ENCODE measurements at places on chromosomes 1 and 21.

- DNase-seq, result no peak
Observed at GRCh38 chr1:205256951-205257625, 29.3 kb downstream of the TMCC2 start.

GRCh38 chr1:113488576-113489177 lies 98.4 kb downstream of the MAGI3 start:
- no peak for DNase-seq

GRCh38 chr1:45014321-45015028 lies 2.4 kb downstream of the UROD start:
- DNase-seq, result peak; percentile 67

- DNase-seq, result peak; percentile 51
Observed at GRCh38 chr1:39816415-39817090, 27.9 kb upstream of the BMP8B start.

GRCh38 chr1:46533179-46533864 lies 18.1 kb downstream of the KNCN start:
- DNase-seq, result peak; percentile 66

- no peak for DNase-seq
Observed at GRCh38 chr1:87053446-87053845, 139.0 kb downstream of the HS2ST1 start.

GRCh38 chr1:235100194-235100772 lies 28.4 kb downstream of the TOMM20 start:
- no peak for DNase-seq

DNA sequence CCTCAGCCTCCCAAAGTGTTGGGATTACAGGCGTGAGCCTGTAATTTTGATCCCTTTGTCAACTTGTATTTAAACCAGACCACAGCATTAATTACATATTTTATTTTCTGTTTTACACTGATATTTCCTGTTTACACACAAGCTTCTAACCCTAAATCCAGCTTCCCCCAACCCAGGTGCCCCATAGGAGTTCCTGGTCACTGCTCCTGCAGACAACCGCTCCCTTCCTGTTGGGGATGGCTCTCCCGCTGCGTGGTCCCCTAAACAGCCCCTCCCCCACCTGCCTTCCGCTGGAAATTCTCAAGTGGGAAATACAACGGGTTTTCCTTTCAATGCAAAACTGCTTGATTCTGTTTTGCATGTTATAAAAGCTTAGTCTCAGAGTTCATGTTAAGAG lies 3.7 kb downstream of the CSTB start:
- no peak for DNase-seq

DNA sequence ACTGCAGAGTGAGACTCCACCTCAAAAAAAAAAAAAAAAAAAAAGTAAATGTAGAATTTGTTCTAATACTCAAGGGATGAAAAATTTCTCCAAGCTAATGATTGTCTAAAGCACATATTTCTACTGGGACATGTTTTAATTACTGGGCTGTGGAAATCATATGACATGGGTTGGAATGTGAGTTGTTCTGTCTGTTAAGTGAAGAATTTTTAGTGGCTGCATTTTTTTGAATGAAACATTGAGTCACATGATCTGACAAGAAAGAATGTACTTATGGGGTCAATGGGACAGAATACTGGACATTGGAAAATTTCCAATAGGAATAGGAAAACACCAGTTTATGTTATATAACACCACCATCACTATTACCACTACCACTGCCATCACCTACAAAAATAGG lies 123.8 kb upstream of the IVNS1ABP start:
- no peak for DNase-seq

DNA sequence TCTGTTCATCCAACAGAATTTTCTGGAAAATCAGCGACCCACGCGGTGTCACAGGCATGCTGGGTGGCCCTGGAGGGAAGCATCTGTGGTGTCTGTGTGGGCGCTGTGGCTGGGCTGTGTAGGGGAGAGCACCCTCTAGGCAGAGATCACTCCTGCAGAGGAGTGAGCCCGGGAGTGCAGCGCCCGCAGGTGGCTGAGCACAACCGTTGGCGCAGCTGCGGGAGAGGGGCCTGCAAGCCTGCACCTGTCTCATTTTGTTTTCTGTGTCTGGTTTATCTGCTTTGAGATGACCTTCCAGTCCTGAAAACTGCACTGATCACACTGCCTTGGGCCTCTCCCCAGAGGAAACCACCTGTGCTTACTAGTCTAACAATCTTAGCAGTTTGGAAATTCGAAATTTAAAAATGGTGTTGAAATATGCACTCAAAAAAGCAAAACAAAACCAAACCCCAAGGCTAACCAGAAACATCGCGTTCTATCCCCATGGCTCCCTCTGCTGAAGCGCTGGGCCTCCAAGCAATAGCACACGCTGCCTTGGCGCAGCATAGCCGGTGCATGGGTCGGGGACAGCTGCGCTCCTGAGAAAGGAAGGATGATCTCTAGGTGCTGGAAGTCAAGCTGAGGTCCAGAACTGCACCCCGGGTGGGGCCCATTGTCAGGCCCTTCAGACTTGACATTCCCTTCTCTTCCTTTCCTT lies 4.8 kb downstream of the FAM3B start:
- DNase-seq, result peak; percentile 1

DNA sequence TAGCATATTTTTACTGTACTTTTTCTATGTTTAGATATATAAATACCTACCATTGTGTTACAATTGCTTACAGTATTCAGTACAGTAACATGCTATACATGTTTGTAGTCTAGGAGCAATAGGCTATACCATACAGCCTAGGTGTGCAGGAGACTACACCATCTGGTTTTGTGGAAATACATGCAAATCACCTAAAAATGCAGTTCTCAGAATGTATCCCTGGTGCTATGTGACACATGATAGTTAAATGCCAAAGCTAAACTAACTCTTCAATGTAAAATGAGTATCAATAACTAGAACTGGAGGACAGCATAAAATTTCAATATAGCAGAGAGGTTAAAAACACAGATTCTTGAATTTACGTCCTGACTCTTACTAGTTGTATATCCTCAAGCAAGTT lies 14.8 kb downstream of the NUCKS1 start:
- no peak for DNase-seq

DNA sequence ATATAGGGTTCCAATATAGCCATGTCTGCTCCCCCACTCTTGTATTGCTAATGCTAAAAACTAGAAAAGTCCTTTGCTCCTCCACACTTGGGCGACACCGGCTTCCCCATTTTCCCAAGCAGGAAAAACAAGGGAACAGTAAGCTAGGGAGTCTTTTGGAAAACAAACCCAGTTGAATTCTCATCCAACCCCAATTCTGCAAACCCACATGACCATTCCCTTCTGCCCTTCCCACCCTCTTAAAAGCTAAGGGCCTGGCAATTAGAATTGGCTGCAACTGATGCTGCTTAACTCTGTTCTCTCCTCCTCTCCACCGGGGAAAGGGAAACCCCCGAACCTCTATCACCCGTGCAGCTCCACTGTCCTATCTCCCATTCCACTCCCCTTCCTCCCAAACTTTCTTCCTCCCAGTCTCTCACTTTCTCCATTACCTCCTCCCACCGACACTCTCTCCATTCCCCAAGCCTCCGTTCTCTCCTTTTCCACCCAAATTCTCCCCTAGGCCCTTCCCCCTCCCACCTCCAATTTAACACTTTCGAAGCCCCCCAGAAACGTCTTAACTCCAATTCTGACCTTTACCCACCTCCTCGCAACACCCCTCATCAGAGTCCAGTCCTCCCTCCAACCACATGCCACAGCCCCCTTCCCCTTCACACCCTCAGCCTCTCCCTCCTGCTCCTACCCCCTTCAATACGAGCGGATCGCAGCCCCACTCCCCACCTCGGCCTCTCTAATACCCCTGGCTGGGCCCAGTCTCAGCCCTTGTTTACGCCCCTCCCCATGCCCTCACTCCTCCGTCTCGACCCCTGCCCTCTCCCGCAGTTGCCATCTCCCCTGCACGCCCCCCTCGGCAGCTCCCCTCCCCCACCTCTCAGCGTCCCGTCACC lies 701 bp downstream of the DEDD start:
- no peak for DNase-seq

GRCh38 chr1:47647327-47647845 lies 209.5 kb downstream of the FOXD2 start:
- DNase-seq, result no peak

GRCh38 chr1:11795238-11795890 lies 10.4 kb downstream of the MTHFR start:
- no peak for DNase-seq

DNA sequence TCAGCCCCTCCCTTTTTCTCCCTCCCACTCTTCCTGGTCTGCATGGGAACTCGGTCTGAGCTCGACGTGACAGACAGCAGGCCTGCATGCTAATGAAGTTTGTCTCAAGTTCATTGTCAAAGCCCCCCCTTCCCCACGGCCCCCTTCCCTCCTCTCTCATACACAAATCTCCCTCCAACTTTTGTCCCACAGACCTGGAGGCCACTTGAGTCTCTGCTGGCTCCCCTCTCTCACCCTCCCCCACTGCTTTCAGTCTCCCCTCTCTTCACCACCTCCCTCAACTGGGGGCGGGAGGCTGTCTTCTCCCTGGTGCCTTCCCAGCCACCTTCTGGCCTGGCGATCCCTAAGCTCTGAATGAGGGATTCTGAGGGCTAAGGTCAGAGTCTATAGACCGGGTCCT lies 61.3 kb downstream of the RHBG start:
- DNase-seq, result no peak

GRCh38 chr1:116949213-116949985 lies 39.7 kb downstream of the PTGFRN start:
- DNase-seq, result no peak

DNA sequence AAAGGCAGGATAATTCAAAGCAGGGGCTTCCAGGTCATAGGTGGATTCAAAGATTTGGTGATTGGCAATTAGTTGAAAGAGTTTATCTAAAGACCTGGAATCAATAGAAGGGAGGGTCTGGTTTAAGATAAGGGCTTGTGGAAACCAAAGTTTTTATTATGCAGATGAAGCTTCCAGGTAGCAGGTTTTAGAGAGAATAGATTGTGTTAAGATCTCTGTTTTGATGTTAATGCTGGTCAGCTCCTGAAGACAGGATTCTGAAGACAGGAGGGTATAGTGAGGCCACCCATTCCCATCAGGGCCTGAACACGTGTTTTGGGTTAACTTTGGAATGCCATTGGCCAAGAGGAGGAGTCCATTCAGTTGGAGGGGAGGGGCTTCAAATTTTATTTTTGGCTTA lies 6.1 kb upstream of the PTBP2 start:
- no peak for DNase-seq

GRCh38 chr1:62307895-62308492 lies 11.2 kb downstream of the KANK4 start:
- DNase-seq, result no peak

DNA sequence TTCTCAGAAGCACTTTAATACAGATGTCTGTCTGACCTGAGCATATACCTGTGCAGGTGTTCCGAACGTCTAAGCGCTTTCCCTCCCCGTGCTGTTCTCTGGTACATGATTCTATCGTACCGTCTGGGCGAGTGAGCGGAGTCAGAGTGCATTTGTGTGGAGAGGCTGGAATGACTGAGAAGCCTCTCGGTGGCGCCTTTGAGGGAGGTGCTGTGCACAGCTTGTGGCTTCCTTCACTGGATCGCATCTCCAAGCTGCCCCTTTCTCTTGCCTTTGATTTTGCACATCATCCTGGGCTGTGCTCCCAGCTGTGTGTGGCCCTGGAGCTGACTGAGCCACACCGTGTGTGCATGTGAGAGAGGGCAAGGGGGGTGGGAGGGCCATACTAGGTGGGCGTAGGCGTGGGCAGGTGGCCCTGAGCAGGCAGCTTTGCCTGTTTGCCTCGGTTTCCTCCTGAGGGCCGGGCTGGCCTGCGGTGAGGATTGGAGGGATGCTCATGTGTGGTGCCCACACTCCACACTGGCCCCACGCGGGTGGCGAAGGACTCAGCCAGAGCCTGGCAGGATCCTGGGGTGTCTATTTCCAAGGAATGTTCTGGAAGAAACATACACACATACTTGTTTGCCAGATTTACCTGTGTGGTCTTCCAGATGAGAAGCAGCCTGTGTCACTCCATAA lies 105.3 kb downstream of the ADARB1 start:
- DNase-seq, result no peak

- no peak for DNase-seq
Observed at GRCh38 chr21:26447932-26448475, 125.1 kb downstream of the CYYR1 start.

DNA sequence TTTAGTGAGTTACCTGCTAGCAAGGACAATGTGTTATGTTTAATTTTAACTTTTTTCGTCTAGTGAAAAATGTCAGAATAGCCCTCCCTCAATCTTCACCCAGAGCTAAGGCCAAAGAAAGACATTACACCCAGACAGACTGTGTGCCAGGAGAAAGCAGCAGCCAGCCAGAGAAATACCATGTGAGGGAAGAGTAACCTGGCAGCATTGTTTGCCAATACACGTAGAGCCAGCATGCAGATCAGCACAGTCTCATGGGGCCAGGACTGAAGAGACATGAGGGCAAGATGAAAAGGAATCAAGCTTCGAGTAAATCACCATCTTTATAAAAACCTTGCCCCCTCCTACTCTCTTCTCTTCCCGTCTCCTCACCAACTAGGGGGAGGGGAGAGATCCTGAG lies 88.5 kb upstream of the ADAR start:
- no peak for DNase-seq

DNA sequence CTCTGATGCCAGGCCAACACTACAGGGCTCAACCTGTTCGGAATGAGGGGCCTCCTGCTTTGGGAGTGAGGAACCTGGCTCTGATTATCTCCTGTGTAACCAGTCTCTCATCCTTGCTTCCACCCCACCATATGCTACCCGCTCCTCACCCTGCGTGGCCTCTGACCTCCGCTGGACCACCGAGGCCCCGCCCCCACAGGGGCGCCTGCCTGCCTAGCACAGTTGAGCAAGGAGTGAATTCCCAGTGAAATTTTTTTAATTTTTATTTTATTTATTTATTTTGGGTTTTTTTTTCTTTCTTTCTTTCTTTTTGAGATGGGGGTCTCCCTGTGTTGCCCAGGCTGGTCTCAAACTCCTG lies 1.9 kb upstream of the GNB1 start:
- DNase-seq, result no peak

GRCh38 chr1:242890192-242890741 lies 364.8 kb downstream of the CEP170 start:
- no peak for DNase-seq

Measured in NCI-H1105 (cell line).